ENCODE measurements at places on chromosomes 5 and 9.

DNA sequence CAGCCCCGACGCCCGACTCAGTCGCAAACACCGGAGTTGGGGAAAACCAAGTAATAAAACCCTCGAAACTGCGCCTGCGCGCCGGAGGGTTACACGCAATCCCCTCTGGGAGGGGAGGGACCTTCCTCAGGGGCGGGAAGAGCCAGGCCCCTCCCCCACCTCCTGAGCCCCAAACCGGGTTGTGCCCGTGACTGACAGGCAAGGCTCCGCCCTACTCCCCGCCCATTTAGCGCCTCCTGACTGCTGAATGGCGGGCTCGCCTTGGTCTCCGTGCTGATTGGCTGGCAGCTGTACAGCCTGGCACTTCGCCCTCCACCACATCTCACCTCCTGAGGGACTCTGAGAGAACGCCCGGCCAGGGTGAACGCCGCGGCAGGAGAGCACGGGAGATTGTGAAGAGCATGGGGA, at the start of gene PRDM9:
TSS of gene PRDM9 (plus strand) at position 332 of the 408 bp plus-strand sequence. CDS start 1,425 bp downstream, outside the sequence.
- DNase-seq: no peak

GRCh38 chr9:132312873-132313272, 41.9 kb downstream of the SETX start:
- no peak for DNase-seq

- no peak for DNase-seq
Observed at GRCh38 chr5:10485897-10486296, 44.2 kb downstream of the ROPN1L start.

DNA sequence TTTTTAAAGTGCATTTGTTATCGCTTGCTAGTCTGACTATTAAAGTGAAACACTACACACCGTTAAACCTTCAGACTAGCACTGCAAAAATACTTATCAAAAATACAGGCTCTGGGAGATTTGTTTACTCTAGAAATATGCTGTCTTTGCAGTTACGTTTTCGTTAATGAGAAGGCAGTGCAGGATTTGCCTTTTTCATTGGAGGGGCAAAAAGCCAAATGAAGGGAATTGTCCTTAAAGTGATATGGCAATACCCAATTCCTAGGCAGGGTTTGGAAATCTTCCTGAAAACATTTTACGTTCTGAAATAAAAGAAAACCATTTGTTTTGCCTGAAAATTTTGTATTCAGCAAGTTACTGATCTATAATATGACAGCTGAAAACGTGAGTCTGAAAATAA, 1800.2 kb downstream of the MAT2B start:
- no peak for DNase-seq

GRCh38 chr9:131633491-131634031, 88.2 kb downstream of the PRRT1B start:
- DNase-seq: no peak

DNA sequence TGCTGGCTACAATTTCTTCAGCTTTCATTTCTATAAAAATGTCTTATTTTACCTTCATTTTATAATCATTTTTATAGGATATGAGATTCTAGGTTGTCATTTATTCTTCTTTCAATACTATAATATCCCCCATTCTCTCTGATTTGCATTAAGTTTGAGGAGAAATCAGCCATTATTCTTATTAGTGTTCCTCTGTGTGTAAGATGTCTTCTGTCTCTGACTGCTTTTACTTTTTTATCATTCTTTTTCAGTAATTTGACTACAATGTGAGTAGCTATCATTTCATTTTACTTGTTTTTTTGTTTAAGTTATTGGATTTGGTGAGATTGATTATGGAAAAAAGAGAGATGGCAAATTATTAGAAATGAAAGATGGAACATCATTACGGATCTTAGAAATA, 13.6 kb upstream of the SREK1 start:
- DNase-seq: no peak

DNA sequence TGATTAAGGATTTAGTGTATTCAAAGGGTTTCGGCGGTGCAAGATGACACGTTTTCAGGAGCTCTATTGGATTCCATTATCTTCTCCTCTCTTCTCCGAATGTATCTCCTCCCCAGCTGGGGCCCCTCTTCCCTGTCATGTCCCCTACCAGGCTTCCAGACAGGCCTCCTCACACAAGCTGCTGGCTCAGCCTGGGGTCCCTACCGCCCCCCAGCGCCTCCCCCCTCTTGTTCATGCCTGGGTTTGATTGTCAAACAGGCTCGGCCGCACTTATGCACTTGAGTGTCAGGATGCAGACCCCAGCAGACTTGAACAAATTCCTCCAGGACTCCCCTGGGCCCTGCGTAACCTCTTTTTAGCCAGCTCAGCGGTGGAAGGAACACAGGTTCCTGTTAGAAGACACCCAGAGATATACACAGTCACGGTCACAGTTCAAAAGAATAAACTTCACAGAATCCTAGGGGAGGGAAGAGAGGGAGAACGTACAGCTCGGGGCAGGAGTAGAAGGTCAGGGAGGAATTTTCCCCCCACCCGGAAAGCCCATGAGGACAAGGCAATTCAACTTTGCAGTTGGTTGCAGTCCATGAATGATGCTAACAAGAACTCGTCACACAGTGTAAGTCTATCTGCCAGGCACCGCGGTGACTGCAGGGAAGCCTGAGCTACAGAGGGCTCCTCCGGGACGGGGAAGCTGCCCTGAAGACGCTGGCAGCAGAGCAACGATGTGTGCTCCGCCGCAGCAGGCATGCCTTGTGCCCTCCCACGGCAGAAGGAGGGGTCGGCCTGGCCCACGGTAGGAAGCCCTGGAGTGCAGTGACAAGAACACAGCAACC, 560.0 kb downstream of the BNC2 start:
- no peak for DNase-seq

- DNase-seq: no peak
Observed at GRCh38 chr5:76367623-76368371, 35.3 kb upstream of the IQGAP2 start.

- peak; percentile 65 for DNase-seq
Observed at GRCh38 chr5:54986269-54986654, 869 bp upstream of the ESM1 start.

GRCh38 chr5:74477761-74478160, 162.8 kb downstream of the ENC1 start:
- no peak for DNase-seq

DNA sequence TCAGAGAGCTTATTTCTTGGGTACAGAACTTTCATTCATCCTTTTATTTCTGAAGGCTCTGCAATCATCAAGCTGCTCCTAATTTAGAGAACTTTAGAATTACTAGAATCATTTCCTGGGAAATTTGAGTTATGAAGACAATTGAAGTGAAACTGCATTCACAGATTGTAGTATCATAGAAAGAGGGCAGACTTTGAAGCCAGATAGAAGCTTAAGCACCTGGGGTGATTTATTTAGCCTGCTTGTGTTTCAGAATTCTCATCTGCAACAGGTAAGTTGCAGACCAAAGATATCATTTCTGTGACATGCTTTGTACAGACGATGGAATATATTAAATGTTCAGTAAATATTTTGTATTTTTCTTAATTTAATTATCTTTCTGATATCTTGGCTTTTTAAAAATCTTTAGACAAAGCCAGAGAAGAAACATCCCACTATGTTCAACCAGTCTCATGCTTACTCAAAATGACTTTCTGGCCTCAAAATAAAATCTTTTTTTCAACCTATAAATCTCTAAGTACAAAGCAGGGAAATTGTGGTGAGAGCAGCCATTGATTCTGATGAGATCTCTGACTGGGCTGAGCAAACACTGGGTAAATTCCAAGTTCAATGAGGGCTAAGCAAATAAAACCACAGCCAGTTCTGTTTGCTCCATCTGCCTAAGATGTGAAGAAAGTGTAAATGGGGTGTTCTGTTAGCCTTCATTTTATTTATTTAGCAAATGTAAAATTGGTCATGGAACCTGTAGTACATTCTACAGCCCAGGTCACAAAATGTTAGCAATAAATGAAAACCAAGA, 264.7 kb upstream of the CCNG1 start:
- DNase-seq: no peak

GRCh38 chr5:776862-777711, 7.4 kb downstream of the ZDHHC11B start:
- no peak for DNase-seq

DNA sequence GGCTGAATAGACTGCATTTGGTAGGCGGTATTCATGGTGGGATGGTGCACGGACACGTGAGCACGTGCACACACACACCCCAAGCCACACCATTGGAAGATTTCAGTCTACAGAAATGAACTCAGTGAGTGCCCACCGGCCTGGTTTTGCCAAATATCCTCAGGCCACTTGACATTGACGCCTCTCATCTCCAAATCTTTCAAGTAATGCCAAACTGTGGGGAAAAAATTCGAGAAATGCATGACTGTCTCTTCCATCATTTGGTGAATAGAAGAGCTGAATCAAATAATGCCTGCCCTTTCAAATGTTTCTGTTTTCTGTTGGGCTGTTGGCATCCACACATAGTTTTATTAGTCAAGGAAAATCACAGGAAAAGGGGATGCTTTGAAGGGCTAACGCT, 182.3 kb upstream of the EFNA5 start:
- no peak for DNase-seq

DNA sequence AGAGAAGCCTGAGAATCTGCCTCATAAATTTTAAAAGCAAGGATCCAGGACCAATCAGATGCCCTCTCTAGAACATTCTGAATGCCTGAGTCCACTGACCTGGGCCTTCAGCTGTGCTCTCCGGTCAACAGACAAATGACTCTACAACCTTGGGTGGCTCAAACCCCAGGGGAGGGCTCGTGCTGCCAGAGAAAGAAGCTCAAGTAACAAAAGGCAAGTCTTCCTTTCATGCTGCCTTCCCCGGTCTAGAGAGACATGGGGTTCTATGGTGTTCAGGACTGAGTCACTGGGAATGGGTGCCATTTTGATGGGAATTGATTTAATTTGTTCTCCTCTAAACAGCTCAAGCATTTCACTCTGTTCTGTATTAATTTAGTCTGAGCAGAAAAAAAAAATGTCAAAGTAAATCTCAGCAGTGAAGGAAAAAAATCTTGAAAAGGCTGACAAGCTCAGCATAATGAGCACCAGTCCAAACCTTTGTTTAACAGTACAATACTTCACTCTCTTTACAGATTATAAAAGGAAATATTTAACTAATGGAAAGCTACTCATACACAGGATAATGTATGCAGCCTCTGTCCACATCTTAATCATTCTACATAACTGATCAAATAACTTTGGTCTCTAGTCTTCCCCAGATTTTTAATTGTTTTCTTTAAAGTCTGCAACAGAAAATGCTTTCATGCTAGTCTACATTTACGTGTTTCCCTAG, 191.0 kb downstream of the GLIS3 start:
- no peak for DNase-seq

- peak; percentile 12 for DNase-seq
Observed at GRCh38 chr9:19184144-19184917, 46.2 kb upstream of the DENND4C start.
